ENCODE measurements at places on chromosomes 4 and X.

DNA sequence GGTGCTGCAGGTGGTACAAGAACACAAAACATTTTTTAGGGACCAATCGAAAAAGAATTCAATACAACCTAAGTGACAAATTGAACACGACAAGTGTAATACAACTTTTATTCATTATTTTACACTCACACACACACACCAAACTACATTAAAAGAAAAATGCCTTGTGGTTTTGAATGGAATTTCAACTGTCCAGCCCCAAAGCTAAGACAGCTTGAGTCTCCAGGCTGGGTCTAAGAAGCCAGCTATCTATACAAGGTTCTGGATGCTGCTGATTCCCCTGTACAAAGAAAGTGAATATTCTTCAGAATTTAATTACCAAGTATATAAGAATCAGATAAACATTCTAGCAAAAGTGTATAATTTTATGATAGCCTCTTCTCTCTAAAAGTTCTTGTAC, 118.2 kb downstream of the PPP3CA start:
- no peak for DNase-seq

- DNase-seq, result no peak
Measured at GRCh38 chr4:77036206-77036605, 39.6 kb downstream of the CCNI start.

DNA sequence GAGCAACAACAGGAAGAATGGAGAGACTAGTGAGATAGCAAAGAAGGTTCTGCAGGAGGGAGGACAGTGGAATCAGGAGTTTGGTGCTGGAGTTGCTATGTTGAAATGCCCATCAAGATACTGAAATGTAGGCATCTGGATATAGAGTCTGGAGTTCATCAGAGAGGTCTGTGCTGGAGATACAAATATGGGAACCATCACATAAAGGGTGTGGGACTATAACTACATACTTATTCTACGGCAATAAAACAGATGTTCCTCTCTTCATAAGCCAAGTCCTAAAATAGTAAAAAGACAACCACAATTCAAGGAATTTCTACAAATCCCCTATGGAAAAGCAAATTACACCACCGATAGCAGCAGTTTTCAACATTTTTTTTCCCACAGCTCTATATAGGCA, 1.6 kb downstream of the MED14 start:
- no peak for DNase-seq

DNA sequence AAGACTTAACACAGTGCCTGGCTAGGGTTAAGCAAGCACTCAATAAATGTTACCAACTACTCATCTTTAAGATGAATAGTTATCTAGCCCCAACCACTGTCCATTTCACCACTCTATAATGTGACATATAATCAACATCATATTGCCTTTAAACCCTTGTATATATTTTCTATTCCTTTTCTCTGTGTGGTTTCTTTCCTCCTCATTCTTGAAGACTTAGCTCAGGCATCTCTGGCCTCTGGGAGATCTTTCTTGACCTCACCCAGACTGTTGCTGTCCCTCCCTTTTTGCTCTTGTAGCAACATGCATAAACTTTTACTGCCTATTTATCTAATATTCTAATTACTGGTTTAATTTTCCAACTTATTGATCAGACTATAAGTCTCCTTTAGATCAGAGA, 249.9 kb upstream of the MAB21L2 start:
- no peak for DNase-seq

DNA sequence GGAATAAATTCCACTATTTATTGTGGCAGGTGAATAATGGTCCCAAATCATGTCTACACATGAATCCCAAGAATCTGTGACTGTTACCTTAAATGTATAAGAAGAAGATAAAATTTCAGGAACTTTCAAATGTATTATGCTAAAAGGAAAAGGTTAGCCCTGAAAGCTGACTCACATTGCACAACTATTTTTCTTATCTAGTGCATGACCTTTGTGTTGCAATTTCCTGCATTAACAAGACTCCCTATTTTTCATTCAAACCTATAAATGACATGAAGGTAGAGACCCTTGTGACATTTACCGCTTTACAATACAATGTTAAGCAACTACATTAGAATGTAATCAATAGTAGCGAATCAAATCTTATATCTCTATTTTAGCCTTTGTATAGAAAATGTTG, 36.7 kb downstream of the UBQLN2 start:
- no peak for DNase-seq

- DNase-seq, result no peak
Measured at GRCh38 chr4:141473952-141474351, 162.4 kb upstream of the IL15 start.

DNA sequence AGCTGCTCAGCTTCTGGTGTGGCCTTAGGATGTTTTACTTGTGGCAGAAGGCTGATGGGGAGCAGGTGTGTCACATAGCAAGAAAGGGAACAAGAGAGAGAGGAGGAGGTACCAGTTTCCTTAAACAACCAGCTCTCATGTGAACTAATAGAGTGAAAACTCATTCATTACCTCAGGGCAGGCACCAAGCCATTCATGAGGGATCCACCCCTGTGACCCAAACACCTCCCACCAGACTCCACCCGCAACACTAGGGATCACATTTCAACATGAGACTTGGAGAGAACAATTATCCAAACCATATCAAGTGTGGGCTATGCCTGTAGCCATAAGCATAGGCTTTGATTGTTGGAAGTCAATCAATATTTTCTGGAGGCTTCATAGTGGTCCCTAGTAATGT, 56.0 kb downstream of the GSX2 start:
- DNase-seq, result no peak

DNA sequence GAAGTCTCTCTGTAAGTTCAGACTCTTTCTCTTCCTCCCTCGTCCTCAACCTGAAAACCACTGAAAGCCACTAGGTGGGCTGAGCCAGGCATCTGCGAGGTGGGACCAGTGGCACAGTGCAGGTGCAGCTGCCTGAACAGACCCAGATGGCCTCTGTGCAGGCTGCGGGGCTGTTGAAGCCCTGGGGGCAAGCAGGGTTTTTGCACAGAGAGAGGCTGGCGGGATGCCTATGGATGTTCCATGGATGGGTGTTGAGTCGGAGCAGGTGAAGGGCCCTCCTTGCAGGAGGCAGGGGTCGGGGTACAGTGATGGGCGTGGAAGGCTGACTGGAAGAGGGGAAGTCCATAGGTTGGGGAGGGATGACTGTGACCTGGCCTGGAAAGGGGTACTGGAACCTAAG, 350.2 kb upstream of the FAT1 start:
- DNase-seq, result no peak

DNA sequence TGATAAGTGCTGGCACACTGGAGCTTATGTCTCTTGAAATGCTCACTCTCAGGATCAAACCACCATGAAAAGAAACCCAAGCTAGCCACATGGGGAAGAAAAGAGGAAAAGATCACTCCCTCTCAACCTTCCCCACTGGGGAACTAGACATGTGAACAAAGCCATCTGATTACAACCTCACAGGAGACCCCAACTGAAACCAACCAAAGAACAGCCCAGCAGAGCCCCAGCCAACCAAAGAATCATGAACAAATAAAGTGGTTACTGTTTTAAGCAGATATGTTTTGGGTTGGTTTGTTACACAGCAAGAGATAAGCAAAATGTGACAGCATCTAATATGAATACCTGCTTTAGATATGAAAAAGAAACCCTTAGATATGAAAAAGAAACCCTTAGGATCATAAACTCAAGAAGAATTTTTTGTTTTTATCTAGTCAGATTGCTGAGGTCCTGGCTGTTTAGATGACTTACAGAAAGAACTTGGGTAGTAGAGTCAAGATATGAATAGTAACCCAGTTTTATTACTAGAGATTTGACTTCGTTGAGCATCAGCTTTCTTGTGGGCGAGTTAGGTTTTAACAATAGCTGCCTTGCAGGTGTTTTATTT, 23.7 kb upstream of the TLR7 start:
- DNase-seq, result no peak

DNA sequence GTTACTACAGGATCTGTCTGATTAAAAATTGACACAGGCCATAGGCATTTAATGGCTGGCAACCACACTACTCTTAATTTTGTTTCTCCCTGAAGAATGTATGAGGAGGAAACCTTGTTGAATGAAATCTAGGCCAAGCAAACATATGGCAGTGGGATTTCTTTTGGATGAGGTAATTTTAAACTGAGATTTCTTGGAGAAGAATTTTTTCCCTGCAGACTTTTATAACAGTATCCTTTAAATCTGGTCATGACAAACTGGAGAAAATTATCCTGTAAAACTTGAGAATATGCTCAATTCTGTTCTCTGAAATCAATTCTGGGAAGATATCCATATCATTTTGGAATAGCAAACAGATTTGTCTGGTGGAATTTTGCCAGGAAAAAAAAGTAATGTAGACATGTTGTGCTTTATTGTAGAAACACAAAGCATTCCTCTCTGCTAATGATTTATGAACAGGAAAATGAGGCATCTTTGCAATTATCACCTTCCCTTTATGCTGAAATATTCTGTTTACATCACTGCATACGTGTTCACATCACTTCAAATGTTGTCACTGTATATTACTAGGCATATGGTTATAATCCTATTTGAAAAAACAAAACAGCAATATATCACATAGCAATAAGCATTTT, 108.3 kb upstream of the ARSJ start:
- DNase-seq, result no peak

GRCh38 chr4:140090215-140090731, 63.7 kb downstream of the MAML3 start:
- no peak for DNase-seq

- DNase-seq, result no peak
Measured at GRCh38 chr4:43481526-43481925, 589.0 kb downstream of the GRXCR1 start.

DNA sequence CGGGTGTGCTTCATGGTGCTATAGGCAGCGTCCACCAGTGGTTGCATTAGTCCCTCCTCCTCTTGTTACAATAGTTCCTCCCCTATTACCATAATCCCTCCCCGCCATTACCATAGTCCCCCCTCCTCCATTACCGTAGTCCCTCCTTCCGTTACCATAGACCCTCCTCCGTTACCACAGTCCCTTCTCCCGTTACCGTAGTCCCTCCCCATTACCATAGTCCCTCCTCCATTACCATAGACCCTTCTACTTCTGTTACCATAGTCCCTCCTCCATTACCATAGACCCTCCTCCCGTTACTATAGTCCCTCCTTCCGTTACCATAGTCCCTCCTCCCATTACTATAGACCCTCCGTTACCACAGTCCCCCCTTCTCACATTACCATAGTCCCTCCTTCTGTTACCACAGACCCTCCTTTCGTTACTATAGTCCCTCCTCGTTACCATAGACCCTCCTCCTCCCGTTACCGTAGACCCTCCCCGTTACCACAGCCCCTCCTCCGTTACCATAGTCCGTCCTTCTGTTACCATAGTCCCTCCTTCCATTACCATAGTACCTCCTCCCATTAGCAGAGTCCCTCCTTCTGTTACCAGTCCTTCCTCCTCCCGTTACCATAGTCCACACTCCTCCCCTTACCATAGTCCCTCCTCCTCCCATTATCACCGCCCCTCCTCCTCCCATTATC, 129.6 kb downstream of the DHRSX start:
- no peak for DNase-seq

DNA sequence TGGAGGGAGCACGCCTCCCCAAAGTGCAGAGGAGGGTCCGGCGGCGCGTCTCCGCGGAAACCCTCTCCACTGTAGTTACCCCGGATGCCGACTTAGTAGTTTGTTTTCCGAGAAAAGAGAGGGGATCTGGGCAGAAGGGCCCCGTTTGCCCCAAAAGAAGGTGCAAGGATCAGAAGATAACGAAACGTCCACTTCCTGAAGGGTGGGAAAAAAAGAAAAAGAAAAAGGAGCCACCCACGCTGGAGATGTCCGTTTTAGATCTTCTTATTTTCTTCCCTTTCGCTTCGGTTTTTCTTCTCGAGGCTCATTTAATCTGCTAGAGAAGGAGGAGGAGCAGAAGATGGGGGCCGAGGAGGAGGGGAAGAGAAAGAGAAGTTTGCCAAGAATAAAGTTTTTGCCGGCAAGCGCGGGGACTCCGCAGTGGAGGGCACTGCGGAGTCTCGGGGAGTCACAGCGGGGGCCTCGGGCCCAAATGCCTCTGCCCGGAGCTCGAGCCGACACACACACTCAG, 517 bp downstream of the LEF1 start:
- DNase-seq, result no peak

GRCh38 chrX:142312591-142312990, 107.5 kb upstream of the MAGEC2 start:
- no peak for DNase-seq

- DNase-seq, result no peak
Measured at GRCh38 chr4:182271731-182272130, 28.5 kb downstream of the TENM3 start.

DNA sequence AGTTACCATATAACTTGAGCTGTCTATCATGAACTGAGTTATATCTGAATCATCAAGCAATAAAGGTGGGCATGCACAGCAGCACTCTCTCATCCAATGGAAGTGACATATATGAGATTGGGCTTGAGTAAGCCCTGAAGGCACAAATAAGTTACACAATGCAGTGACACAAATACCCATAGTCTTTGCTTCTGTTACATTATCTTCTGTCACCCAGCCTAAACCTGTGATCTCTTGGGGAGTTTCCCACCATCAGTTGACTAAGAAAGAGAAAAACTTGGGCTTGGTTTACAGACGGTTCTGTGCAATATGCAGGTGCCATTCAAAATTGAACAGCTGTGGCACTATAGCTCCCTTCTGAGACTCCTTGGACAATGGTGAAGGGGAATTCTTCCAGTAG, 138.8 kb upstream of the IL15 start:
- no peak for DNase-seq

DNA sequence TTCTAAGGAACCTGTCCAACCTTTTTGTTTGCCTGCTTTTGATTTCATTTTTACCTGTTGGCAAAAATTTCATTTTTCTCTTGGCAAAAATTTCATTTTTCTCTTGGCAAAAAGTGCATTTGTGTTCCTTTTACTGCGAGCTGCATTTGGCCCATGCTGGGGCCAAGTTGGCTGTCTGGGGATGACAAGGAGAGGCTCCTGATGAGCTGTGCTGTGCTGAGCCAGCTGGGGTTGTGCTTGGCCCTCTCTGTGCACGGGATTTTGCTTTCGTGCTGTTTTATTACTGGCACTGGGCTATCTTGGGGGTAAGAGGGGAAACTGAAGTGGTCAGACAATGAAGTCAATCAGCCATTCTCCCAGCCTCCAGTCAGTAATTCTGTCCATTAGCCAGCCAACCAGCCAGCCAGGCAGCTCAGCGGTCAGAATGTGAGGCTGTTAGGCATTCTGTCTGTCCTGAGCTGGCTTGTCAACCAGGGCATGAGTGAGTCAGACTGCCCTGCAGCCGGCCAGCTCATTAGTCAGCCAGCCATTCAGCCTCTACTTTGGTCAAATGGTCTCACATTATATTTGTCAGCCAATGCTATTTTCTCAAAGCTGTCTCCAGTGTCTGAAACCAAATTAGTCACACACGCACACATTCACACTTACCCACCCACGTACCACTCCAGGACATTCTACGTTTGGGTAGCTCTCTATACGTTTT, 56.9 kb upstream of the PRPS1 start:
- DNase-seq, result no peak

DNA sequence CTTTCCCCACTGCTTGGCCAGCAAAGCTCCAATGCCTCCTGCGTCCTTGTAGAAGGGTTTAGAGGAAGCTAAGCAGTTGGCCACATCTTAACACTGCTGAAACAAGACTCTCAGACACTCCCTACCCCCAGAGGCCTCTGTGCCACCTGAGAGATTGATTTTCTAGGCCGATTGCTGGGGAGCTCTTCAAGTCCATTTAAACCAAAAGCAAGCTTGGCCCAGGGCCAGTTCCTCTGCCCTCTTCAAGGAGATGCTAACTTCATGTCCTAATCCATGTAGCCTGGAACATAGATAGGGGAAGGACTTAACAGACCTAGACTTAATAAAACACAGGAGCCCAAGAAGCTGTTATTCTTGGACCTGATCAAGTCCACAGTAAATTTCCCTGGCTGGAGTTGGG, 27.2 kb upstream of the FMR1NB start:
- no peak for DNase-seq

GRCh38 chr4:55498051-55498450, 48.7 kb downstream of the CLOCK start:
- no peak for DNase-seq
